ENCODE measurements at places on chromosomes 11 and 22.

- no peak for DNase-seq
Observed at GRCh38 chr11:40170078-40170477, 1289.4 kb downstream of the LRRC4C start.

GRCh38 chr22:27985323-27986275, 66.5 kb upstream of the PITPNB start:
- no peak for DNase-seq

DNA sequence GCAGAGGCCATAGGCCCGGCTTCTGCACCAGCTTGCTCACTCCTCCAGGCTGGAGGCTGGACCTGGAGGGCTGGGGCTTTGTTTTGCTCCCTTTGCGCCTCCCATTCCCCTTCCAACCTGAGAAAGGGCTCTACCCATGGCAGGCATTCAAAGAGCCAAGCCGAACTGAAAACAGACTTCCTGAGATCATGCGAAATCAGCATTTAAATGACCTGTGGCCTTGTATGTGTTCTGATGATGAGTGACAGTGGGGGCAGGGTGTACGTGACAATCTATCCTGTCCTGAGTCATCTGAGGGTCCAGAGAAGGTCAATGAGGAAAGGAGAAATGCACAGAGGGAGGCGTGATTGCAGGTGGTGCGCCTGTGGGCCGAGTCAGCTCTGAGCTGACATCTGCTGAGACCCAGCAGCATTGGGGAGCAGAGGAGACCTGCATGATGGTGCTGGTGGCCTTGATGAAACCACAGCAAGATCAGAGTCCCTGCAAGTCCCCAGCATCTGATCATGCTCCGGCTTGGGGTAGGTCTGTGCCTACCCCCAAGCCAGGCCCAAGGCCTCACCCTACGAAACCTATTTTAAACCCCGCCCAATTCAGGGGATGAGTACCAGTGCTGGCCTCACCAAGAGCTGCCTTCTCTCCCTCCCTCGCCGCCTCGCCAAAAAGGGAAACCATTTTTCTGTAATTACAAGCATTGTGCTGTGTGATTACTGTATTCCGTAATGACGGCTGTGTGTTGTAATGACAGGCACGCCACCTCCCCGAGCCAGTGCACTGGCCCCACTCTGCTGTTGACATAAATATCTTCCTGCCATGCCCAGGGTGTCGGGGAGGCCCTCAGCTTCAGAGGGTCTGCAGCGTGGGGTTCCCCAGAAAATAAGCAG, 95.2 kb upstream of the ANO1 start:
- DNase-seq: no peak

GRCh38 chr22:39851606-39852315, 41.8 kb downstream of the ENTHD1 start:
- no peak for DNase-seq

DNA sequence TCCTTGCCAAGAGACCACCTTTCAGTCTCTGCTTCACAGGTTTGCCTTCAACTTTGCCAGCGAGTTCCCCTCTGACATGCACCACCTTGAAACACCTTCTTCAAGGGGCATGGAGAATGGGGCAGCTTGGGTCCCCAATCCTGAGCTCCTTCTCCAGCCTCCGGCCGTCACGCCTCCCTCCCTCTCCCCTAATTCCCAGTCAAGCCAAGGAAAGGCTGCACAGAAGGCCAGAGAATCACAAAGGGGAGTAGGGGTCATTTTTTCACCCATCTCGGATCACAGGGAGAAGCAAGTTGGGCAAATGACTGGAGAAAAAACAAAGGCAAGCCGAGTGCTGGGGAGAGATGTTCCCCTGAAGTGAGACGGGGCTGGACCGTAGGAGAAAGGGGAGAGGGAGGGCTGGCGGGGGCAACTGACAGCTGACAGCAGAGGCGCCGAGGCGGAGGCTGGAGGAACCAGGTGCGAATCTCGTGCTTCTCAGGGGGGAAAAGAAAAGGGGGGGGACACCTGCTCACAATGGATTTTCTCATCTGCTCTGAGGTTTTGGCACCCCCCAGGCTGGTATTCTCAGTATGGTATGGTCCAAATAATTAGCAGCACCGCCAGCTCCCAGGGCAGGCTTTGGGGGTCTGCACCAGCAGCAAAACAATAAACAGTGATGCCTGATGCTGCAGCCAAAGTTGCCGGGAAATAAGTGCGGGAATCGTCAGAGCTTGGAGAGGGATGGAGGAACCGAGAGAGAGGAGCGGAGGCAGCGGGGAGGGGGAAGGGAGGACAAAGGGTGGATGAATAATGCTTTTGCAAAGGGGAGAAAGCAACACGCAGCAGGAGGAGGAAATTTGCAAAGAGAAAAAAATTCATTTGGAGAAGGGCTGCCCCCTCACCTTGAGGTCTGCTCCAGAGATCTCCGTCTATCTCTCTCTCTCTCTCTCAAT, 644 bp downstream of the YPEL4 start:
- DNase-seq: peak; percentile 64

DNA sequence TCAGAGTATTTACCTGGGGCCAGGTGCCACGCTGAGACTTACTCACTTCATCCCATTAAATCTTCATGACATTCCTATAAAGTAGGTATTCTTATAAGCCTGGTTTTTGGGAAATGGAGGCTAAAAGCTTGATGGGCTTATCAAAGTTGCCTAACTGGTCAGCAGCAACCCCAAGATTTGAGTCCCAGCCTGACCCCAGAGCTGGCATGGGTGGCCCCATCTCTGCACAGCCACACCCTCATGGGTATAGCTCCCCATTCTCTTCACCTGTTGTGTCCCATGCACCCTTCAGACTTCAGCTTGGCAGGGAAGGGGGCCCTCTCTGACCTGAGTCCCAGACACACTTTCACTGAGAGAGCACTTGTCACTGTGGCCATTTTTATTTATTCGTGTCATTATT, 37.4 kb upstream of the TP53I11 start:
- DNase-seq: no peak

All from SJCRH30 (cell line).